ENCODE measurements at places on chromosomes 3 and 15.
A peak's percentile ranks its signal among the peaks of the same experiment; 100 is the strongest.

- no peak for DNase-seq
These were observed 501.4 kb upstream of the NR2F2 start for GRCh38 chr15:95829062-95829461.

DNA sequence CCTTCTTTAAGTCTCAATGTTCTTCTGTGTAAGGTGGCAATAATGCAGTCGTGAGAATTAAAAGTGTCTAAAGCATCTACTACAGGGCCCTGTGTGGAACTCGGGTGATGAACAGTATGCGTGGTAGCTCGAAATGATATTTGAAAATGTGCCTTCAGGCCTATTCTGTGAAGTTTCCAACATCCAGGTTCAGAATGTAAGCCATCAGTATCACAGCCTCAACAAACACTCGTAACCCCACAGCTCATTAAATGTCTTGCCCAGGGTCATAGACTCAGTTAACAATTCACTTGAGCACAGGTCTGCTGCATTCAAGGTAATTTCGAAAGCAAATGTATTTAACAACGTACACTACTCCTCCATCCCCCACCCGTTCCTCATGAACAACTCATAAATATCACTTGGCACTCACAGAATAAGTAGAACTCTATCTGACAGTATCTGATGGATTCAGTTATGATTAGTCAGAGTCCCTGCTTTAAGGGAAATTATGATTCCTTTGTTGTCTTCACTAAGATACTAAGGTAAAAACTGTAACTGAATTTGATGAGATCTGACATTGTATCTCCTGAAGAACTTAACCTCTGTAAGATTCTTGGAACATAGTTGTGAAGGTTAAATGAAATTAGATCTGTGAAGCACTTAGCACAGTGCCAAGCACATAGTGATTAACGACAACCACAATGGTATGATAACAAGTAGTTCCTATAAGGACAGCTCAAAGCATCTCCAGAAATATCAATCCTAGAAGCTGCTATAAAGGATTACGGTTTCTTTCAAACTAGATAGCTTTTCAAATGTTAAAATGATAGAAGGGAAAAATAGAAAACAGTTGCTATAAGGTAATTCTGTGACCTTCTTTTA, 642.3 kb downstream of the TBL1XR1 start:
- DNase-seq, result no peak

- DNase-seq, result no peak
These were observed 463.3 kb downstream of the MAGI1 start for GRCh38 chr3:65575376-65575840.

GRCh38 chr3:113819866-113820265, 18.7 kb upstream of the GRAMD1C start:
- no peak for DNase-seq

DNA sequence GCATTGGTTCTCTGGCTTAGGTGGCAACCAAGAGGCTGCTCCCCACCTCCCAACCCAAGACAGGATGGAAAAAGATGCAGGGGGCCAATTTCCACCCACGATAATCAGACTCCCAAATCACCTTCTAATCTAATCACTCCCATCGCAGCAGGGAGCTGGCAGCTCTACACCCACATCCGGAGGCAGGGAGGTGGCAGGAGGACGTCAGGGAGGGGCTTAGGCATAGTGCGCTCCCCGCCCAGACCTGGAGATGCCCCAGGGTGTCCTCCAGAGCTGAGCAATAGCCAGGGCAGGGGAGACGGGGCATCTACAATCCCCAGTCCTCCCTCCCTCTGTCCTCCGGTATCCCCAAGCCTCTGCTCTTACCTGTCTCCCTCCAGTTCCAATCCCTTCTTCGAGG, 70.5 kb upstream of the SEC13 start:
- DNase-seq, result no peak

GRCh38 chr15:31236184-31237042, 90.2 kb upstream of the KLF13 start:
- no peak for DNase-seq

DNA sequence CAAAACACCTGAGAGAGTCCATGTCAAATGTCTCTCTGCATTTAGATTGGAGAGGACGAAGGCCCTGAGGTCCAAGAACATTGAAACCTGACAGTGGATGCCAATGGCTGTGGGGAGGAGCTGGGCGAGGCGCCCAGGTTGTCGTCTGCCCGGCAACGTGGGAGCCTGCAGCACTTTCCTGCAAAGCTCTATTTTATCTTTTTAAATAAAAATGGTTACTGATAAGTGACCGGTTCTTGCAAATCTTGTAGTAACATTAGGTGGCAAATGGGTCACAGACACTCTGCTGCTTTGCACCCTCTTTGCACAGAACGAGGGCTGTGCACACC, 19.5 kb upstream of the FANCD2 start:
- no peak for DNase-seq

GRCh38 chr3:143351895-143352608, 232.5 kb downstream of the CHST2 start:
- no peak for DNase-seq

GRCh38 chr3:153749070-153749610, 372.1 kb upstream of the ARHGEF26 start:
- no peak for DNase-seq

DNA sequence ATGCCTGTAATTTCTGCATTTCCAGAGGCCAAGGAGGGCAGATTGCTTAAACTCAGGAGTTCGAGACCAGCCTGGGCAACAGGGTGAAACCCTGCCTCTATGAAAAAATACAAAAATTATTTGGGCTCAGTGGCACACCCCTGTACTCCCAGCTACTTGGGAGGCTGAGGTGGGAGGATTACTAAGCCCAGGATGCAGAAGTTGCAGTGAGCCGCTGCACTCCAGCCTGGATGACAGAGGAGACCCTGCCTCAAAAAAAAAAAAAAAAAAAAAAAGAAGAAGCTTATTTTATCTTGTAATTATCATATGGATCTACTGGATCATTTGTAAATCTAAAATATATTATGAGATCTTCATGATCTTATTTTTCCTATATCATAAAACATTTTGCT, 84.1 kb downstream of the PPCDC start:
- no peak for DNase-seq

GRCh38 chr3:183306798-183307671, 54.0 kb downstream of the B3GNT5 start:
- peak; percentile 39 for DNase-seq

- no peak for DNase-seq
These were observed 25.8 kb upstream of the BLM start for GRCh38 chr15:90691369-90691768.

- DNase-seq, result no peak
These were observed 241.4 kb downstream of the ISL2 start for GRCh38 chr15:76577879-76578512.

DNA sequence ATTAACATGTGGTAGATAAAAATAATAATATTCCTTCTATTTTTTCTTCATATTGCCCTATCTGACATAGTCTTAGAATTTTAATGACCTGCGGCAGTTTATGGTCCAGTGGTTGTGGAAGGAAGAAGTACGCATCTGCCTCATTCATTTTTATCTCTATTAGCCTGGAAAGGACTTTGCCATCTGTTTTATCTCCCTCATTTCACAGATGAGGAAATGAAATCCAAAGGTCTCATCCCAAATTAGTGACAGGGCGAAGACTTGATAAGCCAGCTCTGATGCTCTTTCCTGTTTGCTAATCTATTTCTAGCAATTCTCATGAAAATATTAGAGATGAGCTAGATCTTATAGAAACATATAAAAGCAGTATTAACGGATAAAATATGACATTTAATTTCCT, 113.3 kb downstream of the KLHL25 start:
- DNase-seq, result no peak

DNA sequence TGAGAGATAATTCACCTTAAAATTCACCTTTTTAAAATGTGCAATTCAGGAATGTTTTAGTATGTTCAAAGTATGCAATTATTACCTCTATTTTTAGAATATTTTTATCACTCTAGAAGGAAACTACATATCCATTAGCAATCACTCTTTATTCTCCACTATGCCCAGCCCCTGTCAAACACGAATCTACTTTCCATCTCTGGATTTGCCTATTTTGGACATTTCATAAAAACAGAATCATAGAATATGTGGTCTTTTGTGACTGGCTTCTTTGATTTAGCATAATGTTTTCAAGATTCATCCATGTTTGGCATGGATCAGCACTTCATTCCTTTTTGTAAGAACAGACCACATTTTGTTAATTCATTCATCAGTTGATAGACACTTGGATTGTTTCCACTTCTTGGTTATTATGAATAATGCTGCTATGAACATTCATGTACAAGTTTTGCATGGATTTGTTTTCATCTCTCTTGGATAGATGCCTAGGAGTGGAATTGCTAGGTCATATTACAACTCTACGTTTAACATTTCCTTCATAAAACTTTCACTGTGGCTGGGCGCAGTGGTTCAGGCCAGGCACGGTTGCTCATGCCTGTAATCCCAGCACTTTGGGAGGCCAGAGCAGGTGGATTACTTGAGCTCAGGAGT, 12.7 kb downstream of the HMCES start:
- DNase-seq, result no peak

DNA sequence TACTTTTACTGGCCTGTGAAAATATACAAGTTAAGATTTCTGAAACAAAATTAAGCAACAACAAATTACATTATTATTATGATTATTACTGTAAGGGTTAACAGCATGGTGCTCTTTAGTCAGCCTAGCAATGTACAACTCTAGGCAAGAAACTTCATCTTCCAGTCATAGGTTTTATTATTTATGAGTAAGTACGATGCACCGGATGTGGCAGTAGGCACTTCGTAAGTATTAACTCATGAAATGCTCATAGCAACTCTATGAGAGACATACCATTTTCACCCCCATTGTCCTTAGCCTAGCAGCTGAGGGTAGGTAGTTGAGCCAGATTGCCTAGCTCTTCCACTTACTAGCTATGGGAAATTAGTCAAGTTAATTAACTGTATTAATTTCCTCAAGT, 68.0 kb upstream of the PTPRG start:
- DNase-seq, result no peak

GRCh38 chr15:84926491-84927230, 42.2 kb downstream of the SLC28A1 start:
- no peak for DNase-seq

DNA sequence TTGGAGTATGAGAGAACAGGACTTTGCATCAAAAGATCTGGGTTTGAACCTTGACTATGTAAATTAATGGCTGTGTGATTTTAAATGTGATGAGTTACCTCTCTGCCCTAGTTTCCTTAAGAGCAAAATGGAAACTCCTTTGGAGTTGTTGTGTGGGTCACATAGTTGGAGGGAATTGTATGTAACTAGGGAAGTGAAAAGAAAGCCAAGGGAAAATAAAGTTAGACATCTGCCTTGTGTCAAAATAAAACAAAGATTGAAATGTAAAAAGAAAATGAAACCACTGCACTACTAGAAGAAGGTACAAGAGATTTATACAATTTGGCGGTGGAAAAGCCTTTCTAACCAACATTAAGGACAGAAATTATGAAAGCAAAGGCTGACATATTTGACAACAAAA, 1.7 kb upstream of the EHD4 start:
- no peak for DNase-seq

- no peak for DNase-seq
These were observed 31.5 kb downstream of the SQOR start for GRCh38 chr15:45666119-45666875.

DNA sequence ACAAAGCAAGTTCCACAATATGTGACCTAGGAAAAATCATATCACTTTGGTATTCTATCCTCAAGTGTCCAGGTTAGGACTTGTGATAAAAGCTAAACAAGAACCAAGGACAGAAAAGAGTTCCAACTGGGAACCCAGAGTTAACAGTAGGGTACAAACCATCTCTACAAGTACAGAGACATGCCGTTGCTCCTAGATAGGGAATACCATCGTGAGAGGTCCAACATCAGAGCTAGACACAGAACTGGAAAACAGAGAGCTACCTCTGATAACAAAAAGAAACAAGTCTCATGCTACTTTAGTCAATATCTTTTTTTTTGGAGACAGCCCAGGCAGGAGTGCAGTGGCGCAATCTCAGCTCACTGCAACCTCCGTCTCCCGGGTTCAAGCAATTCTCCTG, 37.8 kb downstream of the SMARCC1 start:
- no peak for DNase-seq

DNA sequence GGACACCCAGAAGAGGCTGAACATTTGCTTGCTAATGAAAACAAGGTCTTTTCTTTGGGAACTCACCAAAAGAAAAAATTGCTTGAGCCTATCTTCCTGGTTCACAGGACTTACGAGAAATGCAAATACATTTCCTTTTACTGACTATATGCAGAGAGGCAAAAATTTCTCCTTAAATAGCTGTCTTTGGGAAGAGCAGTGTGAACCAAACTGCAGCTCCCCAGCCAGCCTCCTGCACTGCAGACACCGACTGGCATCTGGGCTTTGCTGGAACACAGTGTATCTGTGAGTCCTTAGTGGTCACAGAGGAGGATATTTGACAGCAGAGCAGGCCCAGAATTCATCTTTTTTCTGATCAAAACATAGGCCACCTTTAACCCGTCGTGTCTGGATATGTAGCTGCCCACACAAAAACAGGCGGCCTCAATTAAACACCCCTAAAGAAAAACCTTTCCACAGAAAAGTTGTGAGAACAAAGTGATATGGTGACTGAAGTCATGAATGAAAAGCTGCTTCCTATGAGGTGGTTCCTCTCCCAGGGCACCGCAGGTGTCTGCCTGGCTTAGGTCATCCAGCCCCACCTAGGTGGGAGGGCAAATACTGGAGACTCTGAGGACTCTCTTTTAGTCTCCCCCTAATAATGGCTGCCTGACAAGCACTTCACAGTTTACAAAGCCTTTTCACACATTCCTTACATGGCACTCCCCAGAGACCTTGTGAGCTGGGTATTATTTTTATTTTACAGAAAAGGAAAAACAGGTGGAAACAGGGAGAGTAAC, 46.1 kb upstream of the TMEM158 start:
- no peak for DNase-seq

DNA sequence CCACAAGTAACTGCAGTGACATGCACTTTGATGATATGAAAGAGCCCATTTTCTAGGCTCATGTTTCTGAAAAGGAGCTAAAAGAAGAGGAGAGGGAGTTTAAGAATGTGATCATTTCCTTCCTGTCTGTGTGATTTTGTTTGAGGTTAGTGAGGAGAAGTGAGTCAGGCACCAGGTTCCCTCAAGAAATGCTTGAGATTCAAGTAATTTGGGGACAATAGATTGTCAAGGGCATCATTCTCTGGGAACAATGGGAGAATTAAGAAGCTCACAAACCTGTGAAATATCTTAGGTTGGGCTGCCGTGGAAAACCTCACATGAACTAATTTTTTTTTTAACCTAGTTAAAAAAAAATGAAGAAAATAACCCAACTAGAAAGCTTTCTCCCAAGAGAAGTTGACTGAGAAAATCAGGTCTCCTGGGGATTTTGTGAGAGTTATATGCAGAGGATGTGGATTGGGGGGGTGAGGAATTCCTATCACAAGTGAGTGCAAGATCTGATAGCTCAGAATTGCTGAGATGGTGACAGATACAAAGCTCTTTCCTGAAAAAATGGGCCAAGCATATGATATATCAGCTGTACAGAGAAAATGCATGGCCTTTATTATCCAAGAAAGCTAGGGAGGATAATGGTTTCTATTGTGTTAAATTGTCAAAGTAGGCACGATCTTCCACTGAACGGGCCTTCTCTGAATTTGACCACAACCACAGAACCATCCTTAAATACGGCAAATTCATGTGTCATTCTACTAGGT, 203.3 kb downstream of the FEZF2 start:
- no peak for DNase-seq

Measured in CD4-positive, alpha-beta T cell treated with Interleukin-4 for 1 hour (primary cell).